Vagina (tissue), 2 donors: ENCODE measurements at places on chromosomes 4 and X.

- DNase-seq, result no peak
These were observed 14.3 kb downstream of the ARMCX1 start for GRCh38 chrX:101564651-101565050.

GRCh38 chr4:75985116-75985515 lies 5.6 kb downstream of the SDAD1 start:
- DNase-seq, result no peak

- DNase-seq, result no peak
These were observed 64.7 kb downstream of the TRMT44 start for GRCh38 chr4:8505229-8505628.

- no peak for DNase-seq
These were observed 112.9 kb downstream of the CPZ start for GRCh38 chr4:8705161-8706145.

- DNase-seq, result no peak
These were observed 2.6 kb upstream of the GIMD1 start for GRCh38 chr4:106371161-106371560.

DNA sequence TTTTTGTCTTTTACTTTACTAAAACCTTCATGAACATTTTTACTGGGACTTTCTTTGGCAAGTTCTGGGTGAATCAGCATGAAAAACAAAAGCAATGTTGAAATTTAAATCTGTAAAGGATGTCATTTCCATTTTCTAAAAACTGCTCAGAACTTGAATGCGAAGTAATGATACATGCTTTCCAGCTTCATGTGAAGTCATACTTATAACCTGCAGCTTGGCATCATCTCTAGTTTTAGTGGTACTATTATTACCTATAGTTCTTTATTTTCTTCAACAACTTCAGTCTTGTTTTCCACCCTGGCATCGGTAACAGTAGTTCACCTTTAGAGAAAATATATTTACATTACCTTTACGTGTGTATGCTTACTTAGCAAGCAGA lies 421.4 kb upstream of the DIPK2B start:
- DNase-seq, result no peak

GRCh38 chrX:53682885-53683555 lies 3.5 kb downstream of the HUWE1 start:
- DNase-seq, result no peak

- DNase-seq, result no peak
These were observed 210.4 kb upstream of the GALNTL6 start for GRCh38 chr4:171602638-171603355.

DNA sequence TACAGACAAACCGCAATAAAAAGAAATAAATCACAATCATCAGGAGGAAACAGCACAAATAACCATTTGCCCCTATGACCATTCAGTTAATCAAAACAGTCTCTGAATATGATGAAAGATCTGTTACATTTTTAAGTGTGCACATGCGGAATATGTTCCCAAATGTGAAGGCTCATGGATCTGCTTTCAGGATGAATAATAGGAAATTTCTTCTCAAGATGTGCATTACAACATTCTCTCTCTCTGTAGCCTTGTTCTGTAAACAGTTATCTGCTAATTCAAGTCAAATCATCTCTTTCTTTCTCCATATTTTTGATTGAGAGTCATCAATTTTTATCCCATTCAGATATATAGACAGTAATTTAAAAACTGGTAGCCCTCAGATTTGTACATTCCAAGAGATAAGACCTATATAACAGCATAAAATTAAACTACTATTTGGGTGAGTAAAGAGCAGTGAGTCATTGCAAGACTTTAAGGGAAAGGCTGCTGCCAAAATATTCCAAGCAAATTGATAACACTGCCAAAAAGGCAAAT lies 433.9 kb upstream of the ATOH1 start:
- DNase-seq, result no peak

GRCh38 chrX:15240414-15240813 lies 29.5 kb downstream of the ASB9 start:
- DNase-seq, result no peak
